ENCODE measurements at places on chromosomes 2 and 18.

GRCh38 chr2:137007938-137008337 lies 242.6 kb downstream of the THSD7B start:
- DNase-seq: no peak
- no peaks in the 10 kb centered on the region for H3K4me1 ChIP-seq
- H3K27me3 ChIP-seq: peaks cover 3% of the 10 kb centered on the region
- H3K27ac ChIP-seq: no peak overlapping the region
- H3K36me3 ChIP-seq: no peaks in the 10 kb centered on the region

- H3K4me3 ChIP-seq: no peak overlapping the region
- peaks cover 4% of the 10 kb centered on the region for H3K36me3 ChIP-seq
- H3K27me3 ChIP-seq: no peaks in the 10 kb centered on the region
- peak overlapping the region; percentile 3 for H3K27ac ChIP-seq
- peaks cover 8% of the 10 kb centered on the region for H3K4me1 ChIP-seq
Observed at GRCh38 chr2:57877811-57878170, 168.8 kb upstream of the VRK2 start.

GRCh38 chr18:55927831-55928230 lies 339.8 kb upstream of the TCF4 start:
- H3K27me3 ChIP-seq: no peaks in the 10 kb centered on the region
- H3K36me3 ChIP-seq: no peaks in the 10 kb centered on the region
- no peaks in the 10 kb centered on the region for H3K4me1 ChIP-seq
- H3K4me3 ChIP-seq: no peak overlapping the region
- DNase-seq: no peak

DNA sequence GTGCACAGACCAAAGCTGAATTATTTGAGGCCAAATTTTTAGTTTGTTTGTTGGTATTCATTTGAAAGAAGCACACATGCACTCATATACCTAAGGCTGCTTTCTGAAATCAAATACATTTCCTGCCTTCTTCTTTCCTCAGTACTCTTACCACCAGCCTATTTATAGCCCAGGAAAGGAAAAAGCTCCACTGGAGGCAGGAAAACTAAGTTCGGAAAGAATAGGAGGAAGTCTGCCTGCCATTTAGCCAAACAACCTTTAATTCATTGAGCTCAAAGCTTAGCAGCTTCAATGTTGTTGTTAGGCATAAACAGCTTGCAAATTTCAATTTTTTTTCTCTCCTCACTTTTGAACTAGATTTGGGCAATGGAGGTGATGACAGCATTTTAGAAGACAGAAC lies 40.4 kb upstream of the RASGRP3 start:
- no peaks in the 10 kb centered on the region for H3K36me3 ChIP-seq
- no peak overlapping the region for H3K4me3 ChIP-seq
- DNase-seq: no peak
- no peaks in the 10 kb centered on the region for H3K4me1 ChIP-seq
- H3K27ac ChIP-seq: no peak overlapping the region

DNA sequence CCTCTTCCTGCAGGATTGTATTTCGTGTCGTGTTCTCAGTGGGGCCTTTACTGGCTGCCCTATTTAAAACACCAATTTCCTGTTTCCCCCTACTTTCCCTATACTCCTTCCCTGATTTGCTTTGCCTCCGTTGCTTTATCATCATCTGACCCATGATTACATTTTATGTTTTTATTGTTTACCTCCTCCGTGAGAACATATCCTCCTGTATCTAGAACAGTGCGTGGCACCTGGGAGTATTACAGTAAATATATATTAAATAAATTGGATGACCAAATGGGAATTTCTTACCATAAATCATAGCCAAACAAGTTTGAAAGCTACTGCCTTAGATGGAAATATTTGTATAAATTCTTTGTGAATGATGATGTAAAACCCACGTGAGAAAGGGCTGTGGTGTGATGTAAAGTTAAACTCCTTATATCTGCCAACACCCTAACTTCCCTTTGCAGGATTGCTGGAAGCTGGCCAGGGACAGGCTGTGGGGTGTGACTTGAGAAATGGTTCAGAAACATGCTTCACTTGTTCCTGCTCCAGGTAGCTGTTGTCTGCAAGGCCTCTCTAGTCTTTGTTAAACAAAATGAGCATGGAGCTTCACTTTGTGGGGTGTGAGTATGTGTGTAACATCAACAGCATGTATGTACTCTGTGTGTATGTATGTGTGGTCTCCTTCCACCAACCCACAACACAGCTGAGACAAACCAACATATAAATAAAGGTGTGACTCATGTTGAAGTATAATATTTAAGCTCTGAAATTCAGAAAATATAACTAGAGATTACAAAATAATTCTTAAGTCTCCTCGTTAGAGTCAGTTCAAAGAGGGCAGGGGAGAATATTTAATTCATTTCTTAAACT lies 40.3 kb downstream of the LHCGR start:
- H3K4me1 ChIP-seq: no peaks in the 10 kb centered on the region
- no peaks in the 10 kb centered on the region for H3K36me3 ChIP-seq
- DNase-seq: no peak
- peaks cover 11% of the 10 kb centered on the region for H3K27me3 ChIP-seq

- H3K27ac ChIP-seq: no peak overlapping the region
- no peaks in the 10 kb centered on the region for H3K36me3 ChIP-seq
- H3K4me3 ChIP-seq: no peak overlapping the region
Observed at GRCh38 chr2:187644981-187645380, 90.7 kb upstream of the TFPI start.

DNA sequence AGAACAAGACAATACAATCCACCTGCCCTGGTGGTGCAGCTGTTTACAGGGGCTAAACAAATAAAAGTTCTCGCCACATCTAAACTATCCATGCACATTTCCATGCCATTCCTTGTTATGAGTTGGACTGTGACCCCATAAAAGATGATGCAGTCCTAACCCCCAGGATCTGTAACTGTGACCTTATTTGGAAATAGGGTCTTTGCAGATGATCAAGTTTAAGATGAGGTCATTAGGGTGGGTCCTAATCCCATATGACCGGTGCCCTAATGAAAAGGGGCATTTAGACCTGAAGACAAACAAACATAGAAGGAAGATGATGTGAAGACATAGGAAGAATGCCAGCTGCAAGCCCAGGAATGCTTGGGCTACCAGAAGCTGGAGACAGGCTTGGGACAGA lies 28.2 kb downstream of the THNSL2 start:
- peaks cover 35% of the 10 kb centered on the region for H3K27me3 ChIP-seq
- no peak overlapping the region for H3K27ac ChIP-seq
- peaks cover 31% of the 10 kb centered on the region for H3K4me1 ChIP-seq
- H3K4me3 ChIP-seq: no peak overlapping the region
- H3K36me3 ChIP-seq: no peaks in the 10 kb centered on the region

DNA sequence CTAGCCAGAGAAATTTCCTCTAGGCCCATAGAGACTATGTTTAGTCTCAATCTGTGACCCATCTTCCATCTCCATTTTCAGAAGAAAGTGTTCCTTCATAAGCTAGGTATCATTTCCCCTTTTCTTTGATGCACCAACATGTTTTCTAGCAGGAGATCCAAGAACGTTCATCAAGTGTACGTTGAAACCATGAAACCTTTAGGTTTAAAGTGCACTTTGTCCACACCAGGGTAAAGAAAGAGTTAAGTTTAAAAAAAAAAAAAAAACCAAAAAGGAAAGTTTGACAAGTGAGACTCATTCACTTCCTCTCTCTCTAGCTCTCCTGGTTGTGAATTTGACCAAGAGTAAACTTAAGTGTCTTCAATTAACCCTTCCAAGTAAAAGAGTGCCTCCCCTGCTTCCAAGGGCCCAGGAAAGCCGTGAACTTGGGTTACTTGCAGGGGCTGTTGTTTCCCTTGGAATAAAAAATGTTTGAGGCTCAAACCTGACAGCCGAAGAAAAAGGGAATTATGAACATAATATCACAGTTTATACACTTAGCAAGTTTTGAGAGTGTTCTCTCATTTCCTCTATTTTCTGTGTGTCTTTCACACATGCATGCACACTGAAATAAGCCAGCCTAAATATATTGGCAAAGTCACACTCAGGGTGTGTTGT lies 56.7 kb downstream of the LBH start:
- H3K27me3 ChIP-seq: no peaks in the 10 kb centered on the region
- peak overlapping the region; percentile 78 for H3K4me3 ChIP-seq
- H3K27ac ChIP-seq: peak overlapping the region; percentile 78
- peaks cover 47% of the 10 kb centered on the region for H3K4me1 ChIP-seq
- peak; percentile 15 for DNase-seq

GRCh38 chr18:50924372-50924771 lies 43.5 kb upstream of the ELAC1 start:
- no peak for DNase-seq
- peaks cover 50% of the 10 kb centered on the region for H3K36me3 ChIP-seq
- no peak overlapping the region for H3K4me3 ChIP-seq
- H3K27ac ChIP-seq: no peak overlapping the region
- no peaks in the 10 kb centered on the region for H3K27me3 ChIP-seq
- no peaks in the 10 kb centered on the region for H3K4me1 ChIP-seq

DNA sequence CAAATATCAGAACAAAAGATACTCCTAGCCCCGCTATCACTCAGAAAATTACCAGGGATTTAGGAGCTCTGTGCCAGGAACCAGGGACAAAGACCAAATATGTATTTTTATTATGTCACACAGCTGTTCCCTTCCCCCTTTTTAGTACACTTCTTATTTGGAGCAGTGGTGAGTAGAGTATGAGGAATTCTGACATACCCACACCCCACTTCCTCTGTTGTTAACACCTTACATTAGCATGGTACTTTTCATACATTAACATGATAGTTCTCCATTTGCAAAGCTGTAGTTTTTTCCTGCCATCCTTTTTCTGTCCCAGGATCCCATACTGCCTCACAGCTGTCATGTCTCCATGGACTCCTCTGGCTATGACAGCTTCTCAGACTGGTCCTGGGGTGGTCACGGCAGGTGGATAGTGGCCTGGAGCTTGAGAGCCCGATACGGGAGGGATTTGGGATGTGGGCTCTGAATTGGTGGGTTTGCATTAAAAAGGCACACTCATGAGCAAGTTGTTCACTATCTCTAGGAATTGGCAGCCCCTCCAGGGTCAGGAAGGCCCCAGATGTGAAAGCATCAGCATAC lies 100.2 kb downstream of the SH3RF3 start:
- H3K36me3 ChIP-seq: no peaks in the 10 kb centered on the region
- no peak overlapping the region for H3K27ac ChIP-seq
- H3K4me1 ChIP-seq: peaks cover 2% of the 10 kb centered on the region
- no peak for DNase-seq
- H3K4me3 ChIP-seq: no peak overlapping the region
- H3K27me3 ChIP-seq: peaks cover 5% of the 10 kb centered on the region

DNA sequence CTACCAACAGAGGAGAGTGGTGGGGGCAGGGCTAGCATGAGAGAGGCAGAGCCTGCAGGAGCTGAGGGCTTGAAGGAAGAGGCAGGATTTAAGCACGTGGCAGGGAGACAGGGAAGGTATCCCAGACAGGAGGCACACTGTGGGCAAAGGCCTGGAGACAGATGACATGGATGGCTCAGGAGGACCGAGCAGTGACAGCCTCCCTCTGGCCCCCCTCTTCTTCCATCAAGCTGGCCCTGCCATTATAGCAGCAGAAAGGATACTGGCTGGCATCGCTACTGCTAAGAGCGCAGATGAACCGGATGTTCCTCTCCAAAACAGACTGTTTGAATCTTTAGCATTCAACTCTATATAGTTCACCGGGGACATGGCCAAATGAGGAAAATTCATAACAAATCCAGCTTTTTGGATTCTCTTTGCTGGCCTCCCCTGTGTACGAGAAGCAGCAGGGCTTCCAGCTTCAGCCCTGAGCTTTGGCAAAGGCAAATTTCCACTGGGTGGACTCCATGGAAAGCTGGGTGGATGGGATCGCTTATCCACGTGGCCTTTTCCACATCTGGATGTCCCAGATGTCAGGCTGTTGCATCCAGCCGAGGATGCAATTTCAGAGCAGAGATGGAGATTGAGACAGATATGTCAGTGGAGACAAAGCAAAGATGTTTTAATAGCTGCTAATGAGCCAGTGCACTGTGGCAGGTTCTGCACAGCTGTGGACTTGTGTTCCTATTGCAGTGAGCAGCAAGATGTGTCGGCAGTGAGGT lies 36.2 kb downstream of the CAPN13 start:
- no peak for DNase-seq
- H3K27ac ChIP-seq: no peak overlapping the region
- H3K4me1 ChIP-seq: peaks cover 6% of the 10 kb centered on the region
- no peak overlapping the region for H3K4me3 ChIP-seq

DNA sequence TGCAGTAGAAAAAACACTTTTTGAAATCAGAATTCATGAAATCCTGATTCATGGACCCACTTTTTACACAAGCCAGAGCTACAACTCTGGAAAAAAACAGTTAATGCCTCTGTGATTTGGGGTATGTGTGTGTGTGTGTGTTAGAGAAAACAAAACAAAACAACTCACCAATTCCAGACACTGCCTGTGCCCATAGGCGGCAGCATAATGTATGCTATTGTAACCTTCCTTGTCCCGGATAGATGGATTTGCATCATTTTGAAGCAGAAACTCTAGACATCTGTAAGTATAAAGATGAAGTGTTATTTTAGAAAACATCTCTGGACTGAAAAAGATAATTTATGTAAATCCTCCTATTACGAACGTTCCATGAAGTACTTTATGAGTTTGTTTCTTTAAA lies 152.0 kb upstream of the PGAP1 start:
- H3K4me3 ChIP-seq: no peak overlapping the region
- no peaks in the 10 kb centered on the region for H3K27me3 ChIP-seq

DNA sequence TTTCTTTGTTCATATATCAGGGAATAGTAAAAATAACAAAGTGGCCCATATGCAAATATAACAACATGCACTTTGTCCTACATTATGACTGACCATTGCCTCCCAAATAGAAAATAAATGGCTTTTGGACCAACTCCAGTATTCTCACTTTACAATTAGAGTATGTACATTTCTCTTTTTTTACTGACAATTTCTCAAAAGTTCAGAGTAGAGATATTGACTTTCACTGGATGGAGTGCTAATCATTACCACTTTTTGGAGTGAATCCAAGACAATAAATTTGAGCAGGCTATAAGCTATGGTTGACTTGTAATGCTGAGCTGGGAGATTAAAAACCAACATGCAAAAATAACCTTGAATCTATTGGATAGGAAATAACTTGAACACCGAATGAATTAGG lies 987.4 kb downstream of the SUCLG1 start:
- H3K27ac ChIP-seq: no peak overlapping the region
- no peaks in the 10 kb centered on the region for H3K4me1 ChIP-seq
- DNase-seq: no peak
- H3K36me3 ChIP-seq: no peaks in the 10 kb centered on the region

DNA sequence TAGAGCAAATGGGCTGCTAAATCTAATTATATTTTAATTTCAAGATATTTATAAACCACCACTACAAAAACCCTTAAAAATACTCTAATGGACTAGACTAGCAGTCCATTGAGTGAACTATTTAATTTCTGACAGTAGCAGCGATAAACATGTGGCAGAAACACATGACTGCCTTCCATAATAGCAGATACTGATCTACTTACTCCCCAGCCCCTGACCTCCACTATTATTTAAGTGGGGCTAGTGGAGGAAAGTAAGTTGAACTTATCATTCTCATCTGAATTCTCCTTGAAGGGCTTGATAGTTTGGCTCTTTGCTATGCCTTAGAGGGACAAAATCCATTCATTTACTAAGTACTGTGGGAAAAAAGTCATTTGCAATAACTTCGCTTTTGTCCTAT lies 90.8 kb downstream of the TTN start:
- no peak overlapping the region for H3K27ac ChIP-seq
- H3K4me1 ChIP-seq: no peaks in the 10 kb centered on the region
- no peak for DNase-seq
- no peaks in the 10 kb centered on the region for H3K27me3 ChIP-seq

- H3K4me1 ChIP-seq: no peaks in the 10 kb centered on the region
- DNase-seq: no peak
- no peak overlapping the region for H3K27ac ChIP-seq
- no peaks in the 10 kb centered on the region for H3K36me3 ChIP-seq
Observed at GRCh38 chr2:5969303-5969702, 277.1 kb downstream of the SOX11 start.

- H3K27me3 ChIP-seq: peaks cover 17% of the 10 kb centered on the region
- DNase-seq: no peak
- H3K36me3 ChIP-seq: no peaks in the 10 kb centered on the region
- no peak overlapping the region for H3K4me3 ChIP-seq
- H3K4me1 ChIP-seq: peaks cover 7% of the 10 kb centered on the region
- H3K27ac ChIP-seq: no peak overlapping the region
Observed at GRCh38 chr2:65372619-65373018, 59.8 kb downstream of the SPRED2 start.
